ENCODE measurements at places on chromosomes 12 and 14.

GRCh38 chr12:109766251-109766778 lies 52.7 kb downstream of the FAM222A start:
- DNase-seq = no peak

GRCh38 chr14:88468406-88468805 lies 82.9 kb downstream of the SPATA7 start:
- DNase-seq = no peak

DNA sequence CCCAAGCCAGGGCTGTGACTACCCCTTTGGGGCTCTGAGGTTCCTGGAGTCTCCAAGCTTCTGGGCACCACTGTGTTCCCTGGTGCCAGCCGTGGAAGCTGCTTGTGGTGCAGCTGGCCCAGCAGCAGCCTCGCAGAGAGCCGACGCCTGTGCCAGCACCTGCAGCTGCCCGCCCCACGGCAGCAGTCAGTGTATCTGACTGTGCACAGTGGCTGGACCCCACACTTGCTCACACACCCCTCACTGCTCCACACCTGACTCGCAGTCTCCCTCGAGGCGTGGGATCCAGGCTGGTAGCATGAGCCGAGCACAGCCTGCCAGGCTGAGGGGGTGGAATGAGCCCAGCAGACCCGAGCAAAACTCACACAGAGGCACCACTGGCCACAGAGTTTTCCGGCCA lies 325.2 kb downstream of the PCNX1 start:
- no peak for DNase-seq

- no peak for DNase-seq
These were observed at the start of gene KCNA1 for GRCh38 chr12:4909734-4910501. TSS of gene KCNA1 (plus strand) at chr12:4909905. CDS start at chr12:4911379, 1,474 bp downstream.

DNA sequence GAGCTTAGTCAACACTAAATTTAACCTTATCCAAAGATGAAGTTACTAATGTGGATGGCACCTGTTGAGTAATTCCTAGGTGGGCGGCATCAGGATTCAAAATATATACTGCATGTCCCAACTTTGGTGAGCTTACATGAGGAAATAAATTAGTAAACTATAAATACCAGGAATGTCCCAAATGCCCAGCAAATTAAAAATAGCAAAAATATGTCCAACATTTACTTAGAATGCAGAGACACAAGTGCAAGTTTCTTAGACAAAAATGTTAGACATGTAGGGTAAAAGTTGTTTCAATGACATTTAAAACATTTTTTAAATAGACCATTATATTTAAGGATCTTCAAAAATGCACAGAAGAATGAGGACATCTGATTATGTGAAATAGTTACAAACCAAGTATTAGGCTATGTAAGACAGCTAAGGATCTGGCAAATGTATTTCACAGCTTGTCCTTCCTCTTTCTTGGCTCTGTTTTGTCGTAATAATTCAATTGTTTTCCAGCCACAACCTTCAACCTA lies 115.9 kb downstream of the NAV3 start:
- no peak for DNase-seq

- DNase-seq = no peak
These were observed 18.6 kb upstream of the MDM1 start for GRCh38 chr12:68350753-68351152.

GRCh38 chr12:68924546-68924945 lies 8.4 kb downstream of the CPM start:
- no peak for DNase-seq

- no peak for DNase-seq
These were observed 23.7 kb downstream of the SETD1B start for GRCh38 chr12:121827351-121828099.

DNA sequence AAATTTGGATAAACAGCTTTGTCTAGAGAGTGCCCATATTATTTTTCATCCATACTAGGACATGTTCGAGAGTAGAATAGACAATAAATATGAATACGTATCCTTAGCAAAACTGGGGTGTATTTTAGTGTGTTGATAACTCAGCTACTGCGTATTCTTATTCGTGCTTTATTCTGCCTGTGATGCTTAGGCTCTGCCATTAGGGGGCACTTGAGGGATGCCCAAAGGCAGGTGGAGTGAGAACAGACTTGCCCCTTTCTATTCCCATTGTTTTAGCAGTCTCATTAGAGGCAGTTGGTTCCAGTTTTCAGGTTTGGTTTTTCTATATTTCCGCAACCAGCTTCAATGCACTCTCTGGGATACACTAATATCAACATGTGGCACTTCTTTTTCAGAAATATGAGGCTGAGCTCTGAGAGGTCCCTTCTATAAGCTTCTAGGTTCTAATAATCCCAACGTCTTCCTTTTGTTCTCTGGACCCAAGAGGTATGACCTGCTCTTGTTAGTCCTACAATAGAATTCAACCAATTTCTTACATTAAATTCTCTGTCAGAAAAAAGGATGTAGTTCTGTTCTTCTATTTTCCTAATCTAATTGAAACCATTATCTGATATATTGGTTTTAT lies 985.7 kb upstream of the FBXO33 start:
- no peak for DNase-seq

DNA sequence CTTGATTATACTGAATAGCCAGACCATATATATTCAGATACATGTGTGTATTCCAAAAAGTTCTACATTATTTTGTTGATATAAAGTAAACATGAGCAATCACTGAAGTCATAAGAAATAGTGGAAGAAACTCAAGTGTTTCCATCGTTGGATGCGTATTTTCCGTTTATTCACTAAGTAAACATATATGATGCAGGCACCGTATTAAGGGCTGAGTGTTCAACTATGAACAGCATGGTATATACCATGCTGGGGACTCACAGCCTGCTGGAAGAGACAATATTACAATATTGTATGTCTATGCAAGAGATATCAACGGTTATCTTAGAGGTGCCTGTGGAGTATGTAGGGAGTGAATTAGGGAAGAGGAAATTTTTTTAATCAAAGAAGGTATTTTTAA lies 1.2 kb downstream of the PYROXD1 start:
- DNase-seq = no peak

DNA sequence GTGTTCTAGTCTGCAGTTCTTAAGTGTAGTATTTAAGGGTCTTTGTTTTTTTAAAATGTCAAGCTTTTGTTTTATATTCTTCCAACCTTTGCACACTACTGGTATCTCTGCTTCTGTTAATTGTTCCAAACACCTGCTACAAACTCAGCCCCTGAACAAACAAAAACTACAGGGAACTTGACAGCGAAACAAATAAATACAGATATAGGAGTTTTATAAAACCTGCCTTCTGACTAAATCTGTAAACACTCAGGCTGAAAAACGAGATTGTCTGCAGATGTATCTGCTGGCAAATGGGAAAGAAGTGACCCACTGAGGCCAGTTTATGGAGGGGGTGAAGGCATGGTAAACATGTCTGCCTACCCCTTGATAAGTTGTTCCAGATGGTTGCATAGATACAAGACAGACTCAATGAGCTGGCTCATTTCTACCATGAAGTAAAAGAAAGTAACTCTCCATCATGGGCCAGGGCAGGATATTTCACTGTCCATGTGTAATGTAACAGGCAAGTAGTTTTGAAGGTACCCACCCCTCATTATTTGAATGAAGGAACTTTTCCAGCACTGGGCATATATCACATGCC lies 75.6 kb downstream of the LMO3 start:
- DNase-seq = no peak

- DNase-seq = no peak
These were observed 1155.2 kb downstream of the TMEM121 start for GRCh38 chr14:106681568-106681967.

DNA sequence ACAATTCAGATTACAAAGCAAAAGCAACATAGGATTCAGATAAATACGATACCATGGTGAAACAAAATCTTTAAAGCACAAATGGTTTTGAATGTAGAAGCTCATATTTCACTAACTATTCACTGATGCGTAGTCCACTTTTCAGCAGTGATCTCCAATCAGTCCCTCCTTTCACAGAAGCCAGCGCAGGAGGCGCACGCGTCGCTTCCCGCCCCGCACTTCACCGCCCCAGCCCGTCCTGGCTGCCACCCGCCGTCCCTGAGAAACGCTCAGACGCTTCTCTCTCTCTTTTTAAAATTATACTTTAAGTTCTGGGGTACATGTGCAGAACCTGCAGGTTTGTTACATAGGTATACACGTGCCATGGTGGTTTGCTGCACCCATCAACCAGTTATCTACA lies 19.8 kb upstream of the CHFR start:
- no peak for DNase-seq

DNA sequence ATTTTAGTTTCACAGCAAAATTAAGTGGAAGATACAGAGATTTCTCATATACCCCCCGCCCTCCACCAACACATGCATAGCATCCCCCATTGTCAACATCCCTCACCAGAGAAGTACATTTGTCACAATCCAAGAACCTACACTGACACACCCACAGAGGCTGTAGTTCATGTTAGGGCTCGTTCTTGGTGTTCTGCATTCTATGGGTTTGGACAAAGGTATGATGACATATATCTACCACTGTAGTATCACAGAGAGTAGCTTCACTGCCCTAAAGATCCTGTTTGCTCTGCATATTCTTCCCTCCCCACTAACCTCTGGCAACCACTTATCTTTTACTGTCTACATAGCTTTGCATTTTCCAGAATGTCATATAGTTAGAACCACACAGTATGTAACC lies 444.6 kb upstream of the DCN start:
- DNase-seq = no peak

DNA sequence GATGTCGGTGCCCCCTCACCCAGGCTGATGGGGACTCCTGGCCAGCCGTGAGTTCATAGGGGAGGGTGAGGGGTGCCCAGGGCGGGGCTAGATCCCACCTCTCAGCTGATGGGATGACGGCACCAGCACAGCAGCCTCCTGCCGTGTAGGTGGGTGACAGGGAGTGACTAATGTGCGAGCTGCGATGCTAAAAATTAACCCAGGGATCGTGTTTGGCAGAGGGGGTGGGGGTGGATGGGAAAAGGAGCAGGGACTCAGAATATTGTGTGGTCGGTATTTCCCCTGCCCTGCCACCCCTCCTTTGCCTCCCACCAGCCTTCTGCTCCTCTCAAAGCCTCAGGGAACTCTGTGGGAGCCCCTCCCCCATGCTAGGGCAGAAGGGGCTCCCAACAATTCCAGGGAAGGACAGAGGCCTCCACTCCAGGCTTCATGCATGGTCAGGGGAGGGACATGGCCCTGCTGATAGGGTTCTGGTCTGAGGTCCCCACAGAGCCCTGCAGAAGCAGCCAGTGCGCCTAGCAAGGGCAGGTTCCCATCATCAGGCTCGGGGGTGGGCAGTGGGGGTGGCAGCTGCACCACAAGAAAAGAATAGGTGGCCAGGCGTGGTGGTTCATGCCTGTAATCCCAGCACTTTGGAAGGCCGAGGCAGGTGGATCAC lies 12.5 kb downstream of the TAMALIN start:
- no peak for DNase-seq

GRCh38 chr12:112096667-112097066 lies 11.9 kb downstream of the NAA25 start:
- DNase-seq = no peak

- no peak for DNase-seq
These were observed 349.2 kb upstream of the LMO3 start for GRCh38 chr12:16955083-16955657.

GRCh38 chr12:31970199-31970598 lies 11.0 kb downstream of the RESF1 start:
- no peak for DNase-seq

GRCh38 chr12:59626382-59626781 lies 30.6 kb downstream of the SLC16A7 start:
- no peak for DNase-seq

Measured in hematopoietic multipotent progenitor cell (in vitro differentiated cells).